ENCODE measurements at places on chromosomes 7 and 10. TPM values are rescaled to one million over a fixed set of nuclear protein-coding genes. Genes with fewer than 3 reads are reported as not detected.

DNA sequence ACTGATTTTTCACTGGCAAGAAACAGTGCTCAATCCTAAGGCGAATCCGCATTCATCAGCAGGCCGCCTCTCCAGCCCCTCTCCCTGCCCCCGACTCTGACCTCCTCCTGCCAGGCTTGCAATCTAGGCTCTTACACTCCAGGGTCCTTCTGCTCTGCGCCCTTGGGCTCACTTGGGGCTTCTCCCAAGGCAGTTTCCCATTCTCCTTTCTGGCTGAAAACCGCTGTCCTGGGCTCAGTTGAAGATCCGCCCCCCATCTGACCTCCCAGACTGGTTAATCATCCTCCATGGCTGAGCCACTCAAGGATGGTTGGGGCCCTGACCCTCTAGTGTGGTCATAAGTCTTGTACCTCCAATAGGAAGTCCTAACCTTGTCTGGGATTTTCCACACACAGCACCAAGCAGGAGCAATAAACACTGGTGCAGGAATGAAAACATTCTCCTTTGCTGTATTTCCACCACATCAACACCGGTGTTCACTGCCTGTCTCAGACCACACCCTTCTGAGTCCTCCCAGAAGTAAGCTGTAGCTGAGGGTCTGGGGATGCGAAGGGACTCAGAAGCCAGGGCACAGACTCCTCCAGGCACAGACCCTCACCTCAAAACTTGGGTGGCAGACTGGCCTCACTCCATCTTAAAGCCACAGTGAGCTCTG is 42.4 kb downstream of the TNS3 start:
- no peak for DNase-seq

DNA sequence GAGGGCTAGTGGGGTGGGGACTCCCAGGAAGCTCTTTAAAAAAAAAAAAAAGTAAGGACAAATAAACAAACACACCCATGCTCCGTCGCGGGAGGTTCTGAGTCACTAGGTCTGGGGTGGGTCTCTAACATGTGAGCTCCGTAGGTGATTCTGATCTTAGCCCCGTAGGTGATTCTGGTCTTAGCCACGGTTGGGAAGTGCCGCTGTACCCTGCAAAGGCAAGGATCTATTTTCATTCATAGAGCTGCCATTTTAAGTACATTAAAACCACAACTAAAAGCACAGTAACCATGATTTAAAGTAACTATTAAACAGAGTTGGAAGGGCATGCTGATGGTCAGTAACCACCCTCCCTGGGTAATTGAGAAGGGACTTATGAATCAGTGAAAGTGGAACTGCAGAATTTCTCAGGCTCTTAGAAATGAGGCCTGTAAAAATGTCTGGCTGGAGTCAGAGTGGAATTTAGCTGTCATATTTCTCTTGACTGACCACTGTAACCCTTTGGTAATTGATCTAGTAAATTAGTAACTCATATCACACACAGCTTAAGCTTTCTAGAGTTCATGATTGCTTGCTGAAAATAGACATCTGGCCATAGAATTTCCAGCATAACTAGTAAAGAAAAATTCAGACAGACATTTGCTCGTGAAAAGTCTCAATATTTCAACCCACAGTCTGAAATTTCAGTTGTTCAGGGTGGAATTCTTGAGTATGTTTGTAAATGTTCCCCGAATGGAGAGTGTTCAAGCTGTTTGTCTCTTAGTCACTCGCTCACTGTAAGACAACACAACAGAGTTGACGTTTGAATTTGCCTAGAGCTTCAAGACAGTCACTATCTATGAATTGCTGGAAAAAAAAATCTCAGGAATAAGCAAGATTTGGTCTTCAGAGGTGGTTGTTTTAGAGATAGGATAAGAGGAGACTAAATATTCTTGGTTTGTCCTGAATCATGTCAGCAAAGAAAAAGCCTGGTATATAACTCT is 34.2 kb upstream of the TCF7L2 start:
- no peak for DNase-seq

GRCh38 chr10:29169021-29169420 is 119.8 kb upstream of the LYZL1 start:
- no peak for DNase-seq

GRCh38 chr7:116512520-116513188 is 12.2 kb upstream of the CAV1 start:
- no peak for DNase-seq

GRCh38 chr7:115232041-115232440 is 310.1 kb downstream of the MDFIC start:
- no peak for DNase-seq

- no peak for DNase-seq
Observed at GRCh38 chr10:51215951-51216834, 141.9 kb downstream of the PRKG1 start.

DNA sequence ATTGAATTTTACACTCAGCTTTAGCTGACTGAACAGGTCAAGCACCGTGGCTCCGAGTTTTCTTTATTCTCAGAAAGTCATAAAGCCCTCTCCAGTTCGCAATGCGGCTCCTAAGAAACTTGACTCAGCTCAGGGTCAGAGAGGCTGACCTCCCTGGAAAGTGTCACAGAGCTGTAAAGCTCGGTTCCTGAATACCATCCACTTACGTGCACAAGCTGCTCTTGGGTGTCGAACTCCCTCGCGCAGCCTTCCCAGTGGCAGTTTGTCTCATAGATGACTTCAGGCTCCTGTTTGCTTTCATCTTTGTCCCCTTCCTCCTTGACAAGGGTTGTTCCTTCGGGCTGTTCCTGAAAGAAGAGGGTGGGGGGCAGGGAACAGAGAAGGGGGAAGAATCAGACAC is 213.7 kb downstream of the GLI3 start:
- DNase-seq = peak; percentile 29

- no peak for DNase-seq
Observed at GRCh38 chr10:91617072-91617609, 15.7 kb downstream of the PPP1R3C start.

- DNase-seq = no peak
Observed at GRCh38 chr10:82768040-82768439, 893.0 kb downstream of the NRG3 start.

DNA sequence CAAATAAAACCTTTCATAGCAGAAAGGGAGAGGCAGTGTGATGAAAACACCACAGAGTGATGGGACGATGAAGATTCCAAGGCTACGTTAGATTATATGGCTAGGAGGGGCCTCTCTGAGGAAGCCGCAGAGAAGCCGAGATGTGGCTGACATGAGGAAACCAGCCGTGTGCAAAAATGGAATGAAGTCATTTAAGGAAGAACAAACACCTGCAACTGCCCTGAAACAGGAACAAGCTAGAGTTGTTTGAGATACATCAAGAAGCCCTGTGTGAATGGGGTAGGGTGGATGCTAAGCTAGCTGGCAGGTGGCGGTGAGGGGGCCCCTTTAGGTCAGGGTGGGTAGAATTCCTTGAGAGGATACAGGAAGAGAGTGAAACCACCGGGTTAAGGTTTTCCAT is 129.5 kb downstream of the KLF6 start:
- DNase-seq = no peak

DNA sequence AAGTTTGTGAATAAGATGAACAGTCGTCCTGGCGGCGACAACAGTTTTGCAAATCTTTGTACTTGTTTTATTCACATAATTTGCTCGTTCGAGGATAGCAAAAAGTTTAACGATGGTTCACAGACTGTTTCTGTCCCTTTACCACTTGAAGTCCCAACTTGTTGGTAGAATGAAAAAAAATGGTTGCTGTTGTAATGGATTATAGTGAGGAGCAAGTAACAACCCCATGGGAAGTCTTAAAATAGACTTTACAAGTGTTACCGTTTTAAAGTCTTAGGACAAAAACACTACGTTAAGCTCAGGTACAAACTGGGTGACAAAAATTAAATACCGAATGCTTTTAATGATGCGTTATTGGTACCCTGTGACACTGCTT is 589 bp downstream of the LSM8 start:
- no peak for DNase-seq

DNA sequence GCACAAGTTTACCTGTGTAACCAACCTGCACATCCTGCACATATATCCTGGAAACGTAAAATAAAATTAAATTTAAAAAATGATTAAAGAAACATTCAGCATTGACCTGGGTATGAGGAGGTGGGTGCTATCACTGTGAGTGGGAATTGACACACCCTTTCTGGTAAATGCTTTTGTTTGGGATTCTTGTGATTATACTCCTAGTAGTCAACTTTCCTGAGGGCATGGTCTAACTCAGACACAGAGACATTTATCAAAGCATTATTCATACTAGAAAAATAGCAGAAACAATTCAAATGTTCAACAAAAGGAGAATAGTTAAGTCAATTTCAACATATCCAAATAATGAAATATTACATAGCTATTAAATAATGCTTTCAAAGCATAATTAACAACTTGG is 44.2 kb downstream of the CNNM2 start:
- DNase-seq = no peak

- DNase-seq = peak; percentile 81
Observed at GRCh38 chr10:101291331-101292193, 62.3 kb upstream of the LBX1 start.

DNA sequence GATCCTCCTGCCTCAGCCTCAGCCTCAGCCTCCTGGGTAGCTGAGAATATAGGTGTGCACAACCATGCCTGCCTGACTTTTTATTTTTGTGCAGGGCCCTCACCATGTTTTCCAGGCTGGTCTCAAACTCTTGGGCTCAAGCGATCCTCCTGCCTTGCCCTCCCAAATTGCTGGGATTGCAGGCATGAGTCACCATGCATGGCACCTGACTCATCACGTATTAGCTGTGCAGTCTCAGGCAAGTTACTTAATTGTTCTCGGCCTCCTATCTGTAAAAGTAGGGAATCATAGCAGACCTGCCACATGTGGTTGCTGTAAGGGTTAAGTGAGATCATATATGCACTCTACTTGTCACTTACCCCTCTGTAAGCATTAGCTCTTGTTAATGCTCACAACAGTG is 117.2 kb downstream of the ANLN start:
- no peak for DNase-seq

DNA sequence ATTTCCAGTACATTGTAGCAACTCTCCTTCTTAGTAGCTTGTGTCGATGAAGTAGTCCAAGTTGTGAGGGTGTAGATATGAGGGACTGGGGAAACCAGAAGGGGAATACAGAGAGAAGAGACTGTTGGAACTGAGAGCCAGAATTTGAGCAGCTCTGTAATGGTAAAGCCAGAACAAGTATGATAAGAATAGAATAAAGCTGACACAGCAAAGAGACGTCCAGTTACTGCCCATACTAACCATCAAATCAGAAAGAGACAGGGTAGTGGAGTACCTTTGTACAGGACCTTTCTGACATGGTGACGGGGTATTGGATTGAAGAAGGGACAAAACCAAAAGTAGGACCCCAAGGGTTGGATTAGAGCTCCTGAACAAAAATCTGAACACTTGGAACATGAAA is 206.0 kb downstream of the SEMA3E start:
- DNase-seq = no peak

GRCh38 chr7:78222001-78222751 is 423.6 kb downstream of the PHTF2 start:
- peak; percentile 15 for DNase-seq

DNA sequence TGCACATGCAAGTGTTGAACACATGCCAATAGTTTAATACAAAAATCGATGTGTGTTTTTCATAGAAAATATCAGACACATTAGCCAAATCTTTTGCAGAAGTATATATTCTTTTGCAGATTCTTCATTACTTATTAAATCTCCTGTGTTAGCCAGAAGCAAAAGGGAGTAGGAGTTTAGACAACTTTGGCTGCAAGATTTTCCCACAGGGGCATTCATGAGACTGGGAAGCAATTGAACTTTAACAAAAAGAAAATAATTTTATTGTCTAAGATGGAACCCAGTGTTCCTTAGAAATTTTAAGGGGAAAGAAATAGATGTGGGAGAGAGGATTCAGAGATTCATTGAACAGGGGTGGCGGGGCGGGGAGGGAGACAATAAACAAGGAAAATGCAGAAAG is 1336.0 kb downstream of the GATA3 start:
- peak; percentile 49 for DNase-seq

- DNase-seq = no peak
Observed at GRCh38 chr7:156927571-156928405, 21.7 kb upstream of the NOM1 start.

DNA sequence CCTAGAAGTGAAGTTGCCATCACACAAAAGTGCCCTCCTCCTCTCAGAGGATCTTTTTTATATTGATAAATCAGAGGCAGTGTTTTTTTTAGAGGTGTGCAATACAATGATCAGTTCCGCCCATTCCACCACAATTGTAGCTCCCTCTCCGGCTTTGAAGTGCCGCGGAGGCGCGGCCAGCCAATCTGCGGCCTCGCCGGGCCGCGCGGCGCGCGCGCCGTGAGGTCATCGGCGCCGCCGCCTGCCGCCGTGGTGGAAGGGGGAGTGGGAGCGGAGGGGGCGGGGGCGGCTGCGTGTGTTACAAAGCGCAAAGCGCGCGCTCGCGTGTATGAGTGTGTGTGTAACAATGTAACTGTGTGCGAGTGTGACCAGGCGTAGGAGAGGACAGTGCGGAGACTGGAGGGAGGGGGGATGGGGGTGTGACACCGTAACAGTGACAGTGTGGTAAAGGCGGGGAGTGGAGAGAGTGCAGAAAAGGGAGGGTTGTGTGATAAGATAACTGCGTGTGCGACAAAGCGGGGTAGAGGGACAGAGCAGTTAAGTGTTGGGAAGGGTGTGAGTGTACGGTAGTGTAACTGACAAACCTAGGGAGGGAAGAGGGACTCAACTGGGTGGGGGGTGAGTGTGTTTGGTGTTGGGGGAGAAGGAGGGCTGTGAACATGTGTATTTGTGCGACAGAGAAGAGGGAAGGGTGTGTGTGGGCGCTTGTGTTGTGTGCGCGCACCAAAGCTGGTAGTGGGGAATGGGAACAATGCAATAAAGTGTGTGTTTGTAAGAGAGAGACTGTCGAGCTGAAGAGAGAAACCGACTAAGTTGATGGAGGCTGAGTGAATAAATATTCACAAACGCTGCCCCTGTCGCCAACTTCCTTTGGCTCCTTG is at the start of gene SP8:
Gene SP8 (minus strand): TSS at position 108 of the 881 bp plus-strand sequence. CDS start 88 bp downstream, at position 20.
- no peak for DNase-seq

Gene SYCE1
- polyA plus RNA-seq = 0.22 TPM

Gene OPALIN
- polyA plus RNA-seq = not detected

Gene GRM3
- polyA plus RNA-seq = not detected

Gene OR13A1
- not detected for polyA plus RNA-seq

Gene TMEM229A
- polyA plus RNA-seq = not detected

Gene CPXM2
- polyA plus RNA-seq = 0.74 TPM

Gene RSPH10B2
- polyA plus RNA-seq = 0.63 TPM

Gene IQUB
- 0.36 TPM for polyA plus RNA-seq

Gene AKR1C3
- polyA plus RNA-seq = 3.0 TPM

Gene AQP1
- polyA plus RNA-seq = 92.1 TPM
